Activated CD4-positive, alpha-beta T cell treated with anti-CD3 and anti-CD28 coated beads for 24 hours (primary cell): ENCODE measurements at places on chromosomes 1 and 21.

DNA sequence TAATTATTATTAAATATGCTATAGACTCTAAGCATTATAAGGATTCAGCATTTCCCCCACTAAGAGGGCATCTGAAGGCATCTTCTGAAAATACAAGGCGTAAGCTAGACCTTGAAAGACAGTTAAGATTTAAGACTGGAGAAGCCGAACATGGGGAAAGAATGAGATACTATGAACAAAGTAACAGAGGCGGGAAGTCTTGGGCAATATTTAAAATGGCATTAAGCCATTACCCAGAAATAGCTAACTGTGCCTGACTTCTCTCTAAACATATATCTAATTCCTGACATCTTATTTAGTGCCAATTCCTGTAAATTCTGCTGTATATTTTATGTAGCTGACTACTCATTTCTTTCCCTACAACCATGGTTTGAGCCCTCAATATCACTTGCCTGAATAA, 20.9 kb downstream of the DPH5 start:
- no peak for DNase-seq

DNA sequence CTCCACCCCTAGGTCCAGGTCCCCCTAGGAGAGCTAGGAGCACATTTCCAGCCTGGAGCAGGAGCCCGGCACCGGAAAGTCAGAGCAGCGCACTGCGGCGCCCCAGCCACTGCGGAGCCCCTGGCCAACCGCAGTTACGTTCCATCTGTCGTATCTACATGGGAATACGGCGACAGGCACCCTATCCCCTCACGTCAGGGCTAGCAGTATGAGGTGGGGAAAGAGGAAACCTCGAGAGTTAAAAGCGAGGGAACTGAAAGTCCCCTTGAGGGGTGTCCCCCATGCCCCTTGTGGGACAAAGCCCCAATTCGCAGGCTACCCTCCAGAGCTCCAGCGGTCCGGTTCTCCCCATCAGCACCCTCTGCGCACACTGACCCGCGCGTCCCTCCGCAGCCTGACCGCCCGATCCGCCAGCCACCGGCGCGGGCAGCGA, 995 bp downstream of the COLGALT2 start:
- DNase-seq, result no peak

GRCh38 chr1:197173571-197174507, 27.4 kb upstream of the ASPM start:
- DNase-seq, result no peak

DNA sequence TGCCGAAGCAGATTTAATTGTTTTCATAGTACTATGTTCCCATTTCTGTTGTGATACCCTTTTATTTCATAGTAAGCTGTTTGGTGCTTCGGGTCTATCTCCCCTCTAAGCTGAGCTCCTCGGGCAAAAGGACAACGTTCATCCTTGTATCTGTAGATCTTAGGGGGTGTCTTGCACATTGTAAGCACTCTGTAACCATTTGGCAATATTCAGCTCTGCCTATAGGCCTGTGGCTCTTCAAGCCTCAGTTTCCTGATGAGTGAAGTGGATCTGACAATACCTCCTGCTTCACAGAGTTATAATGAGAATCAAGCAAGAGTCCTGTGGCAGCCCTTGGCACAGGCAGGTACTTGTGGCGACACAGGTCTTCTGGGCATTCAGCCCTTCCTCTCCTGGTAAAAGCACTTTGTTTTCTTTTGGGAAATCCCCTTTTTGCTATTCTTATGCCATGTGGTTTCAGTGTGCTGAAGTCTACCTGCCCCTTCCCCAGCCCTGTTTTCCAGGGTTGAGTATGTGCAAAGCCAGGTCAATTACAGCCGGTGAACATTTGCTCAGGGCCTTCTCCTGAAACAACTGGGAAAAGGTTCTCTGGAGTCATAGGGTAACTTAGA, 8.5 kb upstream of the EXO1 start:
- DNase-seq, result no peak

- DNase-seq, result no peak
Measured at GRCh38 chr1:206886831-206887230, 10.4 kb upstream of the IL24 start.

DNA sequence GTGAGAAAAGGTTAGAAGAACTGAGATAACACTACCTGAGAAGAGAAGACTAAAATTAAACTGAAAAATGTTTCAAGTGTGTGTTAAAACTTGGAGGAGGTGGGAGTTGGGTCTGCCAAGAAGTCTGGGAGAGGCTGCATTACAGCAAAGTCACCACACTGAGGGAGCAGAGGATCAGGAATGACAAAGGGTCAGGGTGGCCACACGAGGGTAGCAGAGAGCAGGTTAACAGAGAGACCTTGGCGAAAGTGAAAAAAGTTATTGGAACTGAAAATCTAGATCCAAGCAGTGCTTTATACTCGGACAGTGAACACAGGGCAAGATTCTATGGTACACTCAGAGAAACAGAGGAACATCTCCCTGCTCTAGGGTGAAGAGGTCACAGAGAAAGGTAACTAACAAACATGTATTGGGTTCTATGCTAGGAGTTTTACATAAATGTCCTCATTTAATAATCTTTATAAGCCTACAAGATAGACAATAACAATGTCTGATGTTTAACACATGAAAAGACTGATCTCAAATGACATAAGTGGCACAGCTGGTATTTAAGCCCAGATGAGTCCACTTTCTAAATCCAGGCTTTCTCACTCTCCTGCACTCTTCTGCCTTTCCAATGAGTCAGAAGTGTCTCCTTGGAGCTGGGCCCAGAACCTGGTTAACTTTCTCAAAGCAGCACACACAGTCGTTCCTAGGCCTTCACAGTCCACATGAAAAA, 10.3 kb upstream of the CADM3 start:
- peak; percentile 66 for DNase-seq

DNA sequence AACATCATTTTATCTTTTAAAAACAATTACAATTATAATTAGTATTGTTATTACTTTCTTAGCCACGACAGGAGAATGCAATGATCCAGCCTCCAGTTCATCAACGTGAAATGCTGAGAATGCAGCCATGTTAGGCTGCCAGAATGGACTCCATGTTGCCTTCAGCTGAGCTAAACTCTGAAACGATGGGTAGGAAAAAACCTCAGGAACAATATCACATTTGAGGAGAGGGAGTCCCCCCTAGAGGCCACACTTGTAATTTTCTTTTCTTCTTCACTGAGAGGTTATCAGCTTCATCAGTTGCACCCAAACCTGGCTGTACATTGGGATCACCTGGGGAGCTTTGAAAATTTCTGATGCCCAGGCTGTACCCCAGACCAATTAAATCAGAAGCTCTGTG, 34.6 kb upstream of the DNAH14 start:
- DNase-seq, result no peak

GRCh38 chr1:32981003-32981901, 16.6 kb upstream of the RNF19B start:
- peak; percentile 35 for DNase-seq

DNA sequence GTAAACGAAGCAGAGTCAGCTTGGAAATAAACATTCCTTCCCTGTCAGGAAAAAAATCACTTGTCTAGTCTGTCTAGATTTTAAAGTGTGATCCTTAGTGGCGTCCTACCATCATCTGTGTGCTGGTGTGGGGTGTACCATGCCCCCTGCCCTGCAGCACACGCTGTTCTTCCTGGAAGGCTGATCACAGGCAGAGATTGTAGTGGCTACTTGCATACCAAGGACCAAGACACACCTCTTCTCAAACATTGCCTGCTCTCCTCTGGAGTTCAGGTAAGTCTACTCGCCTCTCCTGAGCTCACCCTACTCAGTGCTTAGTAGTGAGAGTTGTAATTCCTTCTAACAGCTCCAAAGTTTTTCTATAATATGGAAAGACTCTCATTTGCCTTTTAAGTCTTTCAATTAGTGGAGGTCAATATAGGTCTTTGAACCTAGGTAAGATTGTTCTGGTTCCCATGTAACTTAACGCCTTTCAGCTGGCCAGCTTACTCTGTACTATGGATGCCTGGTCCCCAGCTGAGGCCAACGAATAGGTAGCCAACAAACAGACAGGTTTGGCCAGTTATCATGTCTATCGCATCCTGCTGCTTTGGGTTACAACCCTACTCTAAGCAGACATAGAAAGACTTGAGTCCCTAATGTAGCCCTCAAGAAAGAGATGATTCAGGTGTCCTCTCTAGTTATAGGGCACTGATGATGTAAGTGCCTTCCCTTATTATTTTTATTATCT, 55.4 kb downstream of the XCL1 start:
- no peak for DNase-seq

DNA sequence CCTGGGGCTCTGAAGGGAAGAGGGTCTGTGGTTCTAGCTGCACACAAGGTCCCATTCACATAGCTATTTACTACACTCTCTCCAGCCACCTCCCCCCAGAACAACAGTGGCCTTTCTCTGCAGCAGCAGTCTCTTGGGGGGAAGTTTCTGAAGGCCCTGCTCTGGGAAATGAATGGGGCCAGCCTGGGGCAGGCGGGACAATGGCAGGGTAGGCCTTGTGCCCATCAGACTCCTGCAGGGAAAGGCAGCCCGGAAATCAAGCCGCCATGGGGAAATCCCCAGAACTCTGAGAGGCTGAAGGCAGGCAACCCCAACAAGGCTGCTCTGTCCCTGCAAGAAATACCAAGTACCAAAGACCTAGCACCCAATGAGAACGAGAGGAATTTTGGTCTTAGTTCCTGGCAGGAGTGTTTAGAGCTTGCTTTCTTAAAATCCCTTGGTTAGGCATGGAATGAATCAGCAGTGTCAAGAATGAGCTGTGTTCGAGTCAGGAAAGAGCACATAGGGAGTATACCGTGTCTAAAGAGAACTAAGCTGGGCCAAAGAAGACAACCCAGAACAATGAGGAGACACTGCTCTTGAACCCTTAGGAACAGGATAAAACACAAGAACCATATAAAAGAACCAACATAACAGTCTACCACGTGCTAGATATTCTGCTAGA, 11.3 kb downstream of the ARHGEF11 start:
- no peak for DNase-seq

GRCh38 chr1:207565546-207566468, 69.8 kb downstream of the CR1 start:
- no peak for DNase-seq

DNA sequence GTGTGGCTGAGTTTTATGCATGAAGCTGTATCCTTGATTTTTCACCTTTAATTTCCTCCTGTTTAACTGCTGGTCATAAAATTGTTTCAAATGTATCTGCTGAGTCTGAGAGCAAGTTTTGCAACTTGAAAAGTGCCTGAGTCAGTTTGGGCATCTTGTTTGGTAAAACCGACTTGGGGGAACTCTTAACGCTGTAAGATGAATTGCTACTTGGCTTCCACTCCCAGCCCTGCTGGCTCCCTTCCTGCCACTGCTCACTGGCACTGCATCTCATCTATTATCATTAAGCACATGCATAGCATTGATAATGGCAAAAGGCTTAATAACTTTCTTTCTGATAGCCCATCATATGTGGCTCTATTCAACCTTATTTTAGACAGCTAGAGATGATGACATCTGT, 35.7 kb upstream of the FAM78B start:
- DNase-seq, result no peak

- DNase-seq, result no peak
Measured at GRCh38 chr1:234667600-234668576, 57.9 kb upstream of the IRF2BP2 start.

DNA sequence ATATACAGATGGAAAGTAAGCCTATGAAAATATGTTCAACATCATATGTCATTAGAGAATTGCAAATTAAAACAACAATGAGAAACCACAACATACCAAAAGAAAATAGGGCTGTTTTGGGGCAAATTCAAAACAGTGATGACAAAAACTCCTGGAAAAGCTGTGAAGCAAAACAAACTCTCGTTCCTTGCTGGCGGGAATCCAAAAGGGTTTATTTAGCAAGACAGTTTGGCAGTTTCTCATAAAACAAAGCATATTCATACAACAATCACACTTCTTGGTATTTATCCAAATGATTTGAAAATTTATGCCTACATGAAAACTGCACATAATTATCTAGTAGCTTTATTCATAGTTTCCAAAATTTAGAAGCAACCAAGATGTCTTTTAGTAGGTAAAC, 44.4 kb downstream of the COL11A1 start:
- no peak for DNase-seq

GRCh38 chr1:42962641-42963377, 4.1 kb upstream of the SLC2A1 start:
- DNase-seq, result no peak

DNA sequence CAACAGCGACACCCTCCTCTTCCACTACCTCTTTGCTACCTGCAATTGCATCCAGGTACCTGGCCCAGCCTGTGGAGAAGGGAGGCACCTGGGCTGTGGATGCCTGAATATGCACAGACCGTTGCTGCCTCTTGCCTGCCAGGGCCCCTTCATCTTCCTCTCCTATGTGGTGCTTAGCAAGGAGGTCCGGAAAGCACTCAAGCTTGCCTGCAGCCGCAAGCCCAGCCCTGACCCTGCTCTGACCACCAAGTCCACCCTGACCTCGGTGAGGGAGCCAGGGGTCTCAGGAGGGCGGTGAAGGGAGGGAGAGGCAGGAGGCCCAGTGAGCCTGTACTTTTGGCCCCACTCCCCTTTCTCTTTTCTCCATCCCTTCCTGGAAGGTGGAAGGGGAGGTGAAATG, 11.5 kb downstream of the PSRC1 start:
- no peak for DNase-seq

- DNase-seq, result no peak
Measured at GRCh38 chr1:184532199-184532598, 145.4 kb downstream of the C1orf21 start.

DNA sequence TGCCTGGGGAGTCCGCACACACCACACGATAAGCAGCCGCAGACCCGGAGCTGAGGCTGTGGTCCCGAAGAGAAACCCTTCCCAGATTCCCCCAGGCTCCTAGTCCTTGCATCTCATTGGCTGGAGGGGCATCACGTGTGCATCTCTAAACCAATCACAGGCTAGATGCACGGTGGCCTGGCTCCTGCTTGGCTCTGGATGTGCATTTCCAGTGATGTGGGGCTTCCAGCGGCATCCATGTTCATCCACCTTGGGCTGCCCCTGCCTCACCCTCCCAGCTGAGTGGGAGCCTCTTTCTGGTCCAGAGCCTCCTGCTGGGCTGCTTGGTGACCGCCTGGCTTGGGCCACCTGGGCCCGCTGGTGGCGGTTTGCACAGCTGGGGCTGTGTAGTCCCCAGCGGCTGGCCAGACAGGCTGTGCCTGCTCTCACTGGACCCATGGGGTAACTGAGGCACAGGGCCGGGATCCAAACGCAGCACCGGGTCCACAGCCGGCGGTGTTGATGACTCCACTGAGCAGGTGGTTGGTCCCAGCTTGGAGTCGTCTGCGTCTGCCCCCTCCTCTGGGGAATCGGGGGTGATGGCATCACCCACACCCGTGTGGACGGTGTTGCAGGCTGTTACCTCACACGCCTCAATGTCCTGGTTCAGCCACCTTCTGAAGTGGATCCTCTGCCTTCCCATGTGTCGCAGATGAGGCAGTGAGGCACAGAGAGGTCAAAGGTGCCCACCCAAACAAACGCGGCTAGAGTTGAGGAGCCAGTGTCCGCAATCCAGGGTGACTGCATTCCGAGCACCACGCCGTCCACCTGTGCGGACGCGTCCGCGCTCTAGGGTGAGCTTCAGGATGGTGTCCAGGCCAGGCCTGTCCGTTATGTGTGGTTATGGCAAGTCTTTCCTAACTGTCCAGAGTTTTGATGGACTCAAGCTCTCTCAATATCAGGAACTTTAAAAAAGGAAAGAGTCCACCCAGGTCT, 41.3 kb downstream of the COL6A1 start:
- no peak for DNase-seq

- DNase-seq, result no peak
Measured at GRCh38 chr1:180912211-180912800, 391 bp upstream of the KIAA1614 start.

- no peak for DNase-seq
Measured at GRCh38 chr1:98054786-98055185, 134.0 kb upstream of the DPYD start.
